ENCODE measurements at places on chromosomes 2 and 18.

- DNase-seq = no peak
Observed at GRCh38 chr2:27407798-27408491, 1.4 kb downstream of the PPM1G start.

GRCh38 chr2:82182270-82182669 is 1877.7 kb upstream of the LRRTM1 start:
- no peak for DNase-seq

GRCh38 chr2:105541189-105542050 is 142.6 kb upstream of the FHL2 start:
- no peak for DNase-seq

GRCh38 chr18:43507842-43508481 is 230.7 kb upstream of the SYT4 start:
- DNase-seq = no peak

DNA sequence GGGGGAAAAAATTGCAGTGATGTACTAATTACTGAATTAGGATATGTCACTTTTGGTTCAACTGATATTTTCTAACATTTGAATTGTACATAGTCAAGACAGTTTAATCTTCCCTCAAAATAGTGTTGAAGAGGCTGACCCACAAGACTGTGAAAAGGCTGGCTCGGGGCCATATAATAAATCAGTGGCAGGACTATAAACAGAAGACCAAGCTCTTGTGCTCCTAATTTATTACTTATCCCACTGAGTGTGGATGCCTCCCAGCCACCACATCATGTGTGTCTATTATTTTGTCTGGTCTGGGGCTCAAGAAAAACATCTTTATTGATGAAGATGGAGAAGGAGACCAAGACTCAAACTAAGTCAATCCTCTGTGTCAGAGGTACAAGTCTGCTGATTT is 64.4 kb downstream of the PLEKHM3 start:
- no peak for DNase-seq

DNA sequence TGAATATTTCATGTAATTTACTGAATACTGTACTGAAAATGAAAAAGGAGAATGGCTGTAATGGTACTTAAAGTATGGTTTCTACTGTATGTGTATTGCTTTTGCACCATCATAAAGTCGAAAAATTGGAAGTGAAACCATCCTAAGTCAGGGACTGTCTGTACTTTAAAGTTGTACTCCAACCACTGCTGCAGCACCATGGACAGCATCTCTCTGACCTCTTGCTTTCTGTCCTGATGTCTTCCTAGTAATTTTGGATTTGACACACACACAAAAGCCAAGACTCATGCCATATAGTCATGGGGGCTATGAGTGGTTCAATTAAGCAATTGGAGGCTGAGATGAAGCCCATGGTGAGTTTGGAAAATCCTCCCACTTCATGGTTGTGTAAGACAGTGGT is 256.3 kb upstream of the PKDCC start:
- DNase-seq = no peak

DNA sequence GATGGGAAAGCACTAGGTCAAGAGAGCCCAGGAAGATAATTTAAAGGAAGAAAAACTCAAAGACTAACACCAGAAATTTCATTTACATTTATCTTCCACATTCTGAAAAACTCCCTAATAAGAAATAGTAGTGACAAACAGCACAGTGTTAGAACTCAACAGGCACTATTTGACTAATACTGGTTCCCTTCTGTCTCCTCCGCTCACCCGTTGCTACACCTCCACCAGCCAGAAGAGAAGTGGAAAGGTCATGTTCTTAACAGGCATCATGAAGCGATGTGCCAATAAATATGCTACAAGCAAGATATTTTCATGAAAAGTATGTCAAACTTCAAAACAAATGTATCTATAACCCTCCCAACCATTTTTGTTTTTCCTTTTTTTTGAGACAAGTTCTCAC is 5.7 kb downstream of the ROCK1 start:
- DNase-seq = no peak

- DNase-seq = no peak
Observed at GRCh38 chr2:197893403-197894177, 89.2 kb downstream of the PLCL1 start.

DNA sequence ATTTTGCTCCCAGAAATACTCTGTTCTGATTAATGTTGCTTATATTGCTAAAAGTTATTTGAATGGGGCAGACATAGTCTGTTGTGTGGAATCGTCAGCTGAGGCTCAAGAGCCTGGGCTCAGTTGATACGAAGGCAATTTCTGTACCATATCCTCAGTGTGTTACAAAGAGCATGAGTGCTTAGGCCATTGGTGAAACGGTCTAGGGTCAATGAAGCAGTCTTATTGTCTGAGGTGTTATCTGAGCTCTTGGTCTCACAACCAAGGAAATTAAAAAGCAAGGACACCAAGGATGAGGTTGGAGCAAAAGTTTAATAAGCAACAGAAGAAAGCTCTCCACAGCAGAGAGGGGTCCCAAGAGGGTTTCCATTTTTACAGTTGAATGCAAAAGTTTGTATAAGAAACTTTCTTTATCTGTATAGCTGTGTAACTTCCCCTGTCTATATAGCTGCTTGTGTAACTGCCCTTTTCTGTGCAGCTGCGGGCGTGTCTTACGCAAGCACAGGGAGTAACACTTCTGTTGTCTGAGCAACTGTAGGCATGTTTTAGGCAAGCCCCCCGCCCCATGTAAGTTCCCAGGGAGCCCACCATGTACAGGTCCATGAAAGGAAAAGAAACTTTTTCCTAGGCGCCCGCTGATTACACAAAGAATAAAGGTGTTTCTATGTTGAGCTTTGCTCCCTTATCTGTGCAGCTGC is 40.6 kb upstream of the DSC1 start:
- DNase-seq = no peak

DNA sequence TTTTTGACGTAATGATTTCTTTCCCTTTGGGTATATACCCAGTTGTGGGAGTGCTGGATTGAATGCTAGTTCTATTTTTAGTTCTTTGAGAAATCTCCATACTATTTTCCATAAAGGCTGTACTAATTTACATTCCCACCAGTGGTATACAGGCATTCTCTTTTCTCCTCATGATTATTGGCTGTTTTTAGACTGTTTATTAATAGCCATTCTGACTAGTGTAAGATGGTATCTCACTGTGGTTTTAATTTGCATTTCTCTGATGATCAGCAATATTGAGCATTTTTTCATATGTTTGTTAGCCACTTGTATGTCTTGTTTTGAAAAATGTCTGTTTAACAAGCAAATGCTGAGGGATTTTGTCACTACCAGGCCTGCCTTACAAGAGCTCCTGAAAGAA is 9.2 kb upstream of the CD28 start:
- DNase-seq = no peak

DNA sequence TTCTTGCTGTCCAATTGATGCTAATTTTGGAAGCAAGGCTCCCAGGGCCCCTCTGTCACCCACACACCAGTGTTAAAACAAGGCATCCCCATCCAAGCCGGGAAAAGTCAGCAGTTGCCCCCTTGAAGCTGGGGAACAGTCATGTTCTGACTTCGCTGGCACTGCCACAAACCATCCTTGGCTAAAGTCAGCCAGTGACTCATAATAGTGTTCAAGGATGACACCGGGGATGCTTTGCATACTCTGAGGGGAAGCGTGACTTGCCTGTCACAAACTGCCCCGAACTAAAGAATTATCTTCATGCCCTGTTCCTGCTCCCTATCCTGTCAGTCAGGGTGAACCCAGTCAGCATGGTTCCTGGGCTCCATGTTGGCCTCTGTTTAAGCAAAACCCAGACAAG is 37.0 kb downstream of the TGFA start:
- DNase-seq = no peak

GRCh38 chr18:62606106-62606505 is 83.3 kb downstream of the ZCCHC2 start:
- DNase-seq = no peak

DNA sequence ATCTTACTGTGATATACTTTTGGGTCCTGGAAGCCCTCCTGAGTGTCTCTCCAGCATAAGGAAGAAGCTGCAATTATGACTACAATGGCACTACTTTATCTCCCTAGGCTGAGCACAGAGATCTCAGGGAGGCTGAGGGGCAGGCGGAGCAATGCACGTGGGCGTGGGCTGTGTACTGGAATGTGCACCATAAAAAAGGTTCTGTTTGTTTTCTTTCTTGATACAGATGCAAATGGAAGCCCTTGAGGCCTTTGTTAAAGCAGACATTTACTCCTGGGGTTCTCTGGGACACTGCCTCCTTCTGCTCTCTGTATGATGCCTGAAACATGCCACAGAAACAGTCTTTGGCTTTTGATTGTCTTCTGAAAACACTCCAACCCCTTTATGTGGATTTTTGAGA is 79.1 kb upstream of the DLX2 start:
- no peak for DNase-seq

- DNase-seq = no peak
Observed at GRCh38 chr2:38528008-38528442, 74.7 kb downstream of the HNRNPLL start.
